Vagina (tissue), 2 donors: ENCODE measurements at places on chromosomes 5 and 9.

DNA sequence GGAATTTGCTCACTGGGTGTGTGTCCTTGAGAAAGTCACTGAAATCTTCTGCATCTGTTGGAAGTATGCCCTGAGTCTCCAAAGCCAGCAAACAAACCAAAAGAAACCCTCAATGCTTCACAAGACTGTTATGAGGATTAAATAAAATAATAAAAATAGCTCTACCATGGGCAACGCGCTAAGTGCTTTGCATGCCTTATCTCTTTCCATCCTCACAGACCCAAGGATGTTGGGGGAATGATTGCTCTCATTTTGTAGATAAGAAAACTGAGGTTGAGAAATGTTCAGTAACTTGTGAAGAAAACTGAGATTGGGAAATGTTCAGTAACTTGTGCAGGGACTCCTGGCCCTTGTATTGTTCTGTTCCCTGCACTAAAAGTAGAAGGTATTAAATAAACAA is 7.9 kb downstream of the HAND1 start:
- DNase-seq: no peak

GRCh38 chr9:36855448-36856315 is 178.4 kb downstream of the PAX5 start:
- DNase-seq: no peak

GRCh38 chr5:11062397-11062796 is 301.4 kb upstream of the DAP start:
- DNase-seq: no peak

GRCh38 chr9:97876061-97876460 is 23.0 kb downstream of the FOXE1 start:
- peak; percentile 52 for DNase-seq

- no peak for DNase-seq
Observed at GRCh38 chr5:98341038-98342032, 432.1 kb upstream of the RGMB start.
